ENCODE measurements at places on chromosomes 11 and 22.

GRCh38 chr11:119432484-119433357, 9.7 kb upstream of the THY1 start:
- DNase-seq = no peak

- DNase-seq = no peak
These were observed 2.0 kb upstream of the NLRX1 start for GRCh38 chr11:119166368-119167076.

DNA sequence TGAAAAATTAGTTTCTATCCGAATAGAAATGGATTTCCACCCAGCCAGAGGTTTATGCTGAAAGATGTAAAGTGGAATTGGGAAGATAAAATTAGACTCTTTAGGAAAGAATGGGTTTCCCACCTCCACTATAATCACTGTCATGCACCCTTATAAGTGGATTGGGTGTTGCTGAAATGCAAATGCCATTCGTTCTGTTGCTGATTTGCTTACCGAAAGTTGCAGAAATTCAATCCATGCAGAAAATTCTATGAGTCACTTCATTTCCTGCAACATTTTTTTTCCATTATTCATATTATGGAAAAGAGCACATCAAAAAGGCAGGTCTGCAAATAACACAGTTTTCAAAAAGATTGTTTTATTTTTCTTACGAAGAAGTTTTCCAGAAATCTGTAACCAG, 65.6 kb downstream of the LDLRAD3 start:
- no peak for DNase-seq

- no peak for DNase-seq
These were observed 435 bp upstream of the TAF6L start for GRCh38 chr11:62770778-62771143.

GRCh38 chr11:61505640-61506155, 2.9 kb upstream of the LRRC10B start:
- DNase-seq = no peak

- DNase-seq = no peak
These were observed 25.8 kb upstream of the SLC22A12 start for GRCh38 chr11:64564947-64565889.

DNA sequence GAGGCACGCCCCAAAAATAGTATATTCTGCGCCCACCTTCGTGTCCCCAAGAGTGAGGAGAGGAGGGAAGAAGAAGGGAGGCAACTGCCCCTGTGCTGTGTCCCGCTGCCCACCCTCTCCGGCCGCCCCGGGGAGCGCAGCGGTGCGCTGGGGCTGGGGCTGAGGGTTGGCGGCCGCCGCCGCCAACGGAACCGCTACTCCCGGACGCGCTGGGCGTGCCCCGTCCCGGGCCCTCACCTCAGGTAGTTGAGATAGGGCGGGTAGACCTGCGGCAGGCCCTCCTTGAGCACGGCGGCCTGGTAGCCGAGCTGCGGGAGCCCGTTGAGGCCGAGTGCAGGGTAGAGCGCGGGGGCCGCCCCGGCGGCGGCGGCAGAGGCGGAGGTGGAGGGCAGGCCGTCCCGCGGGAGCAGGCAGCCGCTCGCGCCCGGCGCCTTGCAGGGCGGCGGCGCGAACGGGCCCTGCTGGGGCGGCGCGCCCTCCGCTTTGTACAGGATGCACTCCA, 2.4 kb downstream of the PGR start:
- no peak for DNase-seq

DNA sequence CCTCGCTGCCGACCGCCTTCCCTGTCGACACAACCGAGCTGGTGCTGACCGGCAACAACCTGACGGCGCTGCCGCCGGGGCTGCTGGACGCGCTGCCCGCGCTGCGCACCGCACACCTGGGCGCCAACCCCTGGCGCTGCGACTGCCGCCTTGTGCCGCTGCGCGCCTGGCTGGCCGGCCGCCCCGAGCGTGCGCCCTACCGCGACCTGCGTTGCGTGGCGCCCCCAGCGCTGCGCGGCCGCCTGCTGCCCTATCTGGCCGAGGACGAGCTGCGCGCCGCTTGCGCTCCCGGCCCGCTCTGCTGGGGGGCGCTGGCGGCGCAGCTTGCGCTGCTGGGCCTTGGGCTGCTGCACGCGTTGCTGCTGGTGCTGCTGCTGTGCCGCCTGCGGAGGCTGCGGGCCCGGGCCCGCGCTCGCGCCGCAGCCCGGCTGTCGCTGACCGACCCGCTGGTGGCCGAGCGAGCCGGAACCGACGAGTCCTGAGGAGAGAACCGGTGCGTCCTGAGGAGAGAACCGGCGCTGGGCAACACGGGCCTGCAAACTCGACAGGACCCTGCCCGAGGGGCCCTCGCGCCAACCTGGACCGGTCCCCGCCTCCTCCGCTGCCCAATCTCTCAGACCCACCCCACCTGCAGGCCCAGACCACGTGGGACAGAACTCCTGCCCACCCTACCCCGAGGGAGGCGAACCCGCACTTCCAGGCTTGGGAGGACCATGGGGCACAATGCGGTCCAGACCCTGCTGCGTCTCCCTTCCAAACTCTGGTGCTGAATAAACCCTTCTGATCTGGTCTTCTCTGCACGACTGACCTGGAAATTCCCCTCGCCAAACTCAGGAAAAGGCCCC, 866 bp downstream of the GP1BB start:
- DNase-seq = no peak

DNA sequence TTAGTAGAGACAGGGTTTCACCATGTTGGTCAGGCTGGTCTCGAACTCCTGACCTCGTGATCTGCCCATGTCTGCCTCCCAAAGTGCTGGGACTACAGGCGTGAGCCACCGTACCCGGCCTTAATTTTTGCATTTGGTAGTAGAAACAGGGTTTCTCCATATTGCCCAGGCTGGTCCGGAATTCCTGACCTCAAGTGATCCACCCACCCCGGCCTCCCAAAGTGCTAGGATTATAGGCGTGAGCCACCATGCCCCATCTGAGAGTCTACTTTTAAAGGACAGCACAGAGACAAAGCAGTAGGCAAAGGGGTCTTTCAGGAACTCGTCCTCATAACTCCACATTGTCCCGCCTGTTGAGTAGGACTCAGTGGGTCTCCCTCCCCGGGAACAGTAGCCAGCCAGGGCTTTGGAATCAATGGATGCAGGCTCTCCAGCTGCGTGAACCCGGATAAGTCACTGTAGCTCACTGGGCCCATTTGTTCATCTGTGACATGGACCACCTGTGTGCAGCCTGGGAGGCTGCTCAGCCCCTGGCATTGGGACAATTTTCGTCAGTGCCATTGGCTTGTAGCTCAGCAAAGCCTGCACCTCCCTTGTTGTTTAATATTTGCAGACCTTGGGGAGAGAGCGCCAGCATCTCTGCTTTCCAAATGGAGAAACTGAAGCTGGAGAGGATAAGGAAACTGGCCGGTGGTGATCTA, 86.1 kb downstream of the ARHGAP8 start:
- no peak for DNase-seq

All from pons (tissue), 1 donor.